ENCODE measurements at places on chromosomes 6 and 20.

- DNase-seq, result peak; percentile 56
Observed at GRCh38 chr20:10992731-10993130, 318.9 kb upstream of the JAG1 start.

DNA sequence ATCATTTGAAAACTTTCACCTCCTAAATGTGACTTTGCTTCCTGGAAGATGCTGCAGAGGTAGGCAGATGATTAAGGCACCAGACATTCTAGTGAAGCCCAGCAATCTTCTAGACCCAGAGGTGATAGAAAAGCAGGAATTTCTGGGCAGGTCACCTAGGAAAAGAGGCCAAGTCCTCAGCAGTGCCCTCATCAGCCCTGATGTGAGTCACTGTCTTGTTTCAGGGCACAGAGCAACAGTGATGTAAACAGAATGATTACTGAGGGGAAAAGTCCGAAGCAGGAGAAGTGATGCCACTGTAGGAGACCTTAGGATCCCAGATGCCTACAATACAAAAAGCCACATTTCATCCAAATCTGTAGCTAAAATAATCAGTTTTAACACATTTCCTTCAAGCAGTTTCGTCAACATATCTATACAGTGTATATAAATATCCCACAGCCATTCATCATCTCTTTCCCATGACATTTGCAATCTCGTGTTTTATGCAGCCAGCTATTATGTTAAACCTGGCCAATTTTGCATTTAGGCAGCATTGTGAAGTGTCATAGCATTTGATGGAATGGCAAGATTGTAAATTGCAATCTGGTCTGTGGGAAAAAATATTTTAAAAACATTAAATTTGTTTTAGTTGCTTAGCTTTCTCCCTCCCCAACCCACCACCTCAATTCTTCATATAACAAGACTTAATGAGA lies 401.2 kb upstream of the RNF217 start:
- no peak for DNase-seq

GRCh38 chr6:84652356-84653026 lies 111.9 kb downstream of the TBX18 start:
- DNase-seq, result peak; percentile 91

GRCh38 chr6:105019285-105019684 lies 62.4 kb downstream of the LIN28B start:
- no peak for DNase-seq

DNA sequence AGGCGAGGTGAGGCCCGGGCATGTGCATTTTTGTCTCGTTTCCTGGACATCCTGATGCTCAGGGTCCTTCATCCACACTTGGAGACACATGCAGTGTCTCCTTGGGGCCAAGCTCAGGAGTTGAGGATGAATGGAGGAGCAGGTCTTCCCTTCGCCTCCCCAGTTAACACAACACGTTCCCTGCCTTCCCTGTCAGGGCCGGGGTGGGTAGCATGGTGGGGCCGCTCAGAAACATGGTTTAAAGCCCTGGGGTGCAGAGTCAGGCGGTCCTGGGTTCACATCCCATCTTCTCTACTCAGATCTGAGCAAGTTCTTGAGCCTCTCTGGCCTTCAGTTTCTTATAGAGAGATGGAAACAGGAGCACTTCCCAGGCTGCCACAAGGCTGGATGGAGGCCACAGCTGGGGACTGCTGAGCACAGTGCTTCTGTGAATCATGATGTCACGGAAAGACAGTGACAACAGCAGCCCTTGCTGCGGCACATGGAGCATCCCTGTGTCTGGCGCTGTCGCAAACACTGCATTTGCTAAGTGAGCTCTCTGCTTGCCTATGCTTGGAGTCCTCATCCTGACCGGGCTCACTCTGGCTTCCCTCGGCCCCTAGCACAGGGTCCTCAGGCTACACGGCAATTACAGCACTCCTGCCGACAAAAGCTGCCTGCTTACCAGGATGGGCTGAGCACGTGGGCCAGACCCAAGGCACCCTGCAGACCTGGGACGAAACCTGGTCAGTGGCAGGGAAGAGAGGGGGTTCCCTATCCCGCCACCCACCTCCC lies 45.6 kb upstream of the STX16 start:
- DNase-seq, result no peak

All from fibroblast of mammary gland (primary cell).